ENCODE measurements at places on chromosomes 1 and 21. TPM values are rescaled to one million over a fixed set of nuclear protein-coding genes. Genes with fewer than 3 reads are reported as not detected.

DNA sequence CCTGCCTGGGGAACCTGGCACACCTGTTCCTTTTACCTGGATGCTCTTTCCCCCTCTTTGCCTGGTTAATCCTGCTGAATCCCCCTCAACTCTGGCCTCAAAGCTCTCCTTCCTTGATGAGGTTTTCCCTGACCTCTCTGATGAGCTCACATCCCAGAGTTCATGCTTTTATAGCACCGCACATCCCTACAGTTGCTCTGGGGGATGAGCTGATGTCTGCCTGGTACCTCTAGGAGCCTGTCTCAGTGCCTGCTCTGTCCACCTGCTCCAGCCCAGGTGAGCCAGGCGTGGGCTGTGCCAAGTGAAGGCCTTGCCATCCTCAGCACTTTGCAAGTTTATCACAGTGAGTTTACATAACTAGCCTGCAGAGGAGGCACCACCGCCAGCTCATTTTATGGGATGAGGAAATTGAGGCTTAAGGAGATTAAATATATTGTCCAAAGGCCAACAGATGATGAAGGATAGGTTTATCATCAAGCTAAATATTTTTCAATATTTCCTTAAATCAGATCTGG, 58.6 kb upstream of the TMPRSS2 start:
- peaks cover 6% of the 10 kb centered on the region for H3K4me1 ChIP-seq
- DNase-seq: no peak
- H3K36me3 ChIP-seq: peaks cover 4% of the 10 kb centered on the region
- H3K4me3 ChIP-seq: no peak overlapping the region
- no peak overlapping the region for H3K27ac ChIP-seq

DNA sequence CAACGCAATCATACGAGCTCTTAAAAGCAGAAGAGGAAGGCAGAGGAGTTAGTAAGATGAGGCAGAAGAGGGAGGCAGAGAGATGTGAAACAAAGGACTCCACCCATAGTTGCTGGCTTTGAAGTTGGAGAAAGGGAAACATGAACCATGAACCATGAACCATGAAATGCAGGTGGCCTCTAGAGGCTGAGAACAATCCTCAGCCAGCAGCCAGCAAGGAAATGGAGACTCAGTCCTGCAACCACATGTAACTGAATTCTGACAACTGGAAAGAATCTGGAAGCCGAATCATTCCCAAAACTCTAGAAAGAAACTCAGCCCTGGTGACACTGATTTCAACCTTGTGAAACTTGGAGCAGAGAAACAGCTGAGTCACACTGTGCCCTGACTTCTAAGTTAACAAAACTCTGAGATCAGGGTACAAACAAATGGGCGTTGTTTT, 10.1 kb downstream of the DIPK1A start:
- no peaks in the 10 kb centered on the region for H3K4me1 ChIP-seq
- H3K36me3 ChIP-seq: no peaks in the 10 kb centered on the region
- no peak overlapping the region for H3K4me3 ChIP-seq
- no peak overlapping the region for H3K27ac ChIP-seq

DNA sequence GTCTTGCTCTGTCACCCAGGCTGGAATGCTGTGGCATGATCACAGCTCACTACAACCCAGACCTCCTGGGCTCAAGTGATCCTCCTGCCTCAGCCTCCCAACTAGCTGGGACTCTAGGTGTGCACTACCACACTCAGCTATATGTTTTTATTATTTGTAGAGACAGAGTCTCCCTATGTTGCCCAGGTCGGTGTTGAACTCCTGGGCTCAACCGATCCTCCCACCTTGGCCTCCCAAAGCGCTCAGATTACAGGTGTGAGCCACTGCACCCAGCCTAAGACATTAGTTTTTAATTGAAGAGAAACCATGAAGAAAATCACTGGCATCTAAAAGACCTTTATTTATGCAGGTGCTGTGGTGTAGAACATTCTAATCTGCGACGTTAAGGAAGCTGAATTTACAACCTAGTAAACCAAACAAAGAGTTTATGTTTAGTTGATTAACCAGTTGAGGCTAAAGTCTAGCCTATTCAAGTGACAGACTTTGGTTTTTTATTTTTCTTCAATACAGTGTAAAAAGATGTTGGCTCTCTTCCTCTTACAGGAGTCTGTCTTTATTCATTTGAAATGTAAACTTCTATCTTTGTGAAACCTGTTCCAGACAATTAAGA, 52.5 kb upstream of the NBL1 start:
- no peaks in the 10 kb centered on the region for H3K27me3 ChIP-seq
- peaks cover 1% of the 10 kb centered on the region for H3K36me3 ChIP-seq
- no peak overlapping the region for H3K27ac ChIP-seq
- H3K4me3 ChIP-seq: no peak overlapping the region
- H3K4me1 ChIP-seq: peaks cover 7% of the 10 kb centered on the region
- no peak for DNase-seq

GRCh38 chr21:32958288-32959002, 67.3 kb upstream of the OLIG2 start:
- H3K4me3 ChIP-seq: no peak overlapping the region
- H3K4me1 ChIP-seq: no peaks in the 10 kb centered on the region
- H3K27ac ChIP-seq: no peak overlapping the region

- peaks cover 26% of the 10 kb centered on the region for H3K4me1 ChIP-seq
- H3K4me3 ChIP-seq: peak within 1 kb of the TSS; percentile 46
- peak within 1 kb of the TSS; percentile 5 for H3K27ac ChIP-seq
- H3K36me3 ChIP-seq: no peaks in the 10 kb centered on the region
These were observed at the start of gene HHIPL2 for GRCh38 chr1:222547944-222548671. Gene HHIPL2, minus strand, starts transcription at chr1:222548104. Its CDS starts 60 bp downstream, at chr1:222548044.

DNA sequence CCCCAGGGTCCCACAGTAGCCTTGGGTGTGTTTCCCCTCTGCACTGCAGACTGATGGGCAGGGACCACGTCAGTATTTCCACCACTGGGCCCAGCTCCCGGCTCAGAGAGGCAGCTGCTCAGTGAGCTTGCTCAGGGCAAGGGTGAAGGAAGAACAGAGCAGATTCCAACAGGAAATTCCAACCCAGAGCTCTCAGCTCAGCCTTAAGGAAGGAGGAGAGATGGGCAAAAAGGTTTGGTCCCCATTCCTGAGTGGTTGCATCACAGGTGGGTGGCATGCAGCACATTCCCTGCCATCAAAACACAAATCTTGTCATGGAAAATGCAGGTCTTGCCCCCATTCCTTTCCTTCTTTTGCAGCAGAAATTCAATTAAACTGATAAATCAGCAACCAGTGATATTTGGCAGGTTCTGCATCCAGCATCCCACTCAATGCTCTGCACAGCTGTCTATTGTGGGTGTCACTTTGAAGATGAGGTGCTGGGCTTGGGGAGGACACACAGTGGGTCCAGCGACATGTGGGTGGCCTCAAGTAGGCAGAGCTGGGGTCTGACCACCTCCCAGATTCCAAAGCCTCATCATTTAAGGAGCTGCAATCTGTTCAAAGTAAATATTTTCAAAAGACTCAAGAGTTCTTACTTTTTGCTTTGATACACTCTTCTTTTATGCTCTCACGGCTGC, 315.4 kb downstream of the DSCAM start:
- H3K27me3 ChIP-seq: no peaks in the 10 kb centered on the region
- no peak for DNase-seq
- no peaks in the 10 kb centered on the region for H3K4me1 ChIP-seq
- H3K27ac ChIP-seq: no peak overlapping the region

GRCh38 chr1:175548774-175549173, 194.6 kb downstream of the TNR start:
- H3K36me3 ChIP-seq: no peaks in the 10 kb centered on the region

- no peak overlapping the region for H3K4me3 ChIP-seq
- no peak overlapping the region for H3K27ac ChIP-seq
- no peaks in the 10 kb centered on the region for H3K4me1 ChIP-seq
- H3K36me3 ChIP-seq: no peaks in the 10 kb centered on the region
- peaks cover 49% of the 10 kb centered on the region for H3K27me3 ChIP-seq
These were observed 29.3 kb downstream of the NIBAN1 start for GRCh38 chr1:184945029-184945428.

GRCh38 chr1:32051706-32052105, 21.0 kb upstream of the TMEM39B start:
- H3K36me3 ChIP-seq: peaks cover 88% of the 10 kb centered on the region
- no peak for DNase-seq
- no peaks in the 10 kb centered on the region for H3K4me1 ChIP-seq
- no peak overlapping the region for H3K4me3 ChIP-seq
- peak overlapping the region; percentile 14 for H3K27ac ChIP-seq

DNA sequence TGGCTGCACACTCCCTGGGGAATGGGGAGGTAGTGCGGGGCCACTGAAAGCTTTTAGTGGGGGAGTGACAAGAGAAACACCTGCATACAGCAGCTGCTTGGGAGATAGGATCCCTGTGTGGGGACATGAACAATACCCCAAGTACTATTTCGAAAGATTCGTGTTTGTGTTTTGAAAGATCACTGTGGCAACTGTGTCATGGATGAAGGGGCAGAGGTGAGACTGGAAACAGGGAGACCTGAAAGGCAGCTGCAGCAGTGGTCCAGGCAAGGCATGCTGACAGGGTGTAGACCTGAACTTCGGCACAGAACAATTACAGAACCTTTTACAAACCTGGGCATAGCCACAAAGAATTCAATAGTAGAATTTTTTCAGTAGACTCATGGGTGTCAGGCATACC, 32.9 kb downstream of the TENT5C start:
- H3K4me3 ChIP-seq: no peak overlapping the region
- H3K36me3 ChIP-seq: no peaks in the 10 kb centered on the region
- no peaks in the 10 kb centered on the region for H3K4me1 ChIP-seq
- no peaks in the 10 kb centered on the region for H3K27me3 ChIP-seq

DNA sequence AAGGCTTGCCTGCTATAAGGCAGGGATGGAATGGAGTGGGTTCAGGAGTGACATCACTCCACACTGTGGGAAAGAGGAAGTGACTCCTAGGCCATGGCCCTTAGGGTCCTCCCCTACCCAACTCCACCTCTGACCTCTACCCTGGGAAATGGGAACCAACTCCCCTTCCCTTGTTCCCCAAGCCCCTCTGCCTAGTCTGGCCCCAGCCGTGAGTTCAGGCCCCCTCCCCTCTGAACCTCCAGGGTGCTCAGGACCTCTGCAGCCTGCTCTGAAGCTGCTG, 3.8 kb upstream of the GUCA2A start:
- no peak for DNase-seq
- no peaks in the 10 kb centered on the region for H3K27me3 ChIP-seq
- peaks cover 17% of the 10 kb centered on the region for H3K4me1 ChIP-seq
- H3K36me3 ChIP-seq: peaks cover 5% of the 10 kb centered on the region

DNA sequence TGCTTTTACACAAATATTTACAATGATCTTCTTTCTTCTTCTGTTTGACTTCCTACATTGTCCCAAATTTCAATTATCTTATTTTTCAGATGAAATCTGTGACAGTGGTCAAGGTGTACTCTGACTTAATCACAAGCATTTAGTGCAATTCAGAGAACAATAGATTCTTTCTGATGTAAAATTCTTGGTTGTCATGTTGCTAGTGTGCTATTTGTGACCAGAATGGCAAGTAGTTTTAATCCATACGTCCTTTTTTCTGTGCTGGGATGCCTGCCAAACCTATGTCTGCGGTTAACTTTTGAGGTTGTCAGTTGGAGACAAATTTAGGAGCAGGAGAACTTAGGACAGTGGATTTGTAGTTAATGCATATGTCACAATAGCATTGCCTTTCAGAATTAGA, 31.0 kb downstream of the NCAM2 start:
- peak; percentile 67 for DNase-seq
- no peak overlapping the region for H3K27ac ChIP-seq
- no peaks in the 10 kb centered on the region for H3K27me3 ChIP-seq
- no peaks in the 10 kb centered on the region for H3K36me3 ChIP-seq

DNA sequence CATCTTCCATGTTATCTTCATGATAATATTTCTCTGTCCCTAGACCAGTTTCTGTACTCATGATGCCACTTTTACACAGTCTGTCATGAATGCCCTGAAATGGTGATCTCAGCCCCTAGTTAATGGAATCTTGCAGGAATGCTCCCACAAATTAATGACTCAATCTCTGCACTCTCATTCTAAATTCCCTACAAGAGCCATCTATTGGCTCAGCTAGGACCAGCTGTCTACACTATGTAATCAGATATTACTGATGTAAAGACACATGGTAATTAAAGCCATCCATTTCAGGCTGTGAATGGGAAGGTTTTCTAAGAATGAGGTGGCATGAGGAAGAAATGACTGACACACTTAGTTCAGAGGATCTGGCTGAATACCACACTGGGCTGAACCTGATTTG, 199.1 kb upstream of the KCND3 start:
- no peak overlapping the region for H3K27ac ChIP-seq
- no peaks in the 10 kb centered on the region for H3K36me3 ChIP-seq
- H3K27me3 ChIP-seq: peaks cover 53% of the 10 kb centered on the region
- no peaks in the 10 kb centered on the region for H3K4me1 ChIP-seq
- DNase-seq: no peak
- no peak overlapping the region for H3K4me3 ChIP-seq

GRCh38 chr21:34364921-34365320, 1.1 kb downstream of the KCNE2 start:
- H3K27me3 ChIP-seq: peaks cover 14% of the 10 kb centered on the region
- H3K27ac ChIP-seq: no peak overlapping the region
- H3K36me3 ChIP-seq: no peaks in the 10 kb centered on the region
- DNase-seq: no peak
- no peak overlapping the region for H3K4me3 ChIP-seq

- no peaks in the 10 kb centered on the region for H3K36me3 ChIP-seq
- H3K4me1 ChIP-seq: peaks cover 55% of the 10 kb centered on the region
- peak overlapping the region; percentile 48 for H3K4me3 ChIP-seq
- peak; percentile 96 for DNase-seq
- peak overlapping the region; percentile 44 for H3K27ac ChIP-seq
- no peaks in the 10 kb centered on the region for H3K27me3 ChIP-seq
These were observed 4.4 kb upstream of the CAPN2 start for GRCh38 chr1:223708001-223708359.

DNA sequence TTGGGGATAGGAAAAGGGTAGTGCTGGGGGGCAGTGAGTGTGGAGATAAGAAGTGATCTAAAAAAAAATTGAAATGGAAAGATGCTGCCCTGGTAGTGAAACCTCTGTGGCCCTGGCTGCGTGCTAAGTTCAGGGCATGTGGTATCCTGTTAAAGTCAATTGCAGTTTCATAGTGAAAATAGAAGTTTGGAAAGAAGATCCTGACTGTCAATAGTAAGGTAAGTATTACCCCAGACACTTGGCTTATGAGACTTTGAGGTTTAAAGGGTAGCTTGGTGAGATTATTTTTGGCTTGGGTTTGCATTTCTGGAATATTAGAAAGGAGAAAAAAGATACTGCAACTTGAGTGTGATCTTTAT, 6.8 kb downstream of the ARID1A start:
- no peak overlapping the region for H3K4me3 ChIP-seq
- no peak for DNase-seq
- peaks cover 22% of the 10 kb centered on the region for H3K4me1 ChIP-seq
- peaks cover 5% of the 10 kb centered on the region for H3K36me3 ChIP-seq
- no peaks in the 10 kb centered on the region for H3K27me3 ChIP-seq
- H3K27ac ChIP-seq: no peak overlapping the region

The SLC25A34 gene
- total RNA-seq: 1.3 TPM

The AMY1B gene
- total RNA-seq: not detected

The FASLG gene
- not detected for total RNA-seq

The HSPB7 gene
- not detected for total RNA-seq

The BCL2L15 gene
- 2.3 TPM for total RNA-seq

The COL24A1 gene
- total RNA-seq: not detected

The CFAP74 gene
- total RNA-seq: not detected

The CITED4 gene
- 43.5 TPM for total RNA-seq

Data from MCF 10A (cell line).